ENCODE measurements at places on chromosomes 2 and 18.

DNA sequence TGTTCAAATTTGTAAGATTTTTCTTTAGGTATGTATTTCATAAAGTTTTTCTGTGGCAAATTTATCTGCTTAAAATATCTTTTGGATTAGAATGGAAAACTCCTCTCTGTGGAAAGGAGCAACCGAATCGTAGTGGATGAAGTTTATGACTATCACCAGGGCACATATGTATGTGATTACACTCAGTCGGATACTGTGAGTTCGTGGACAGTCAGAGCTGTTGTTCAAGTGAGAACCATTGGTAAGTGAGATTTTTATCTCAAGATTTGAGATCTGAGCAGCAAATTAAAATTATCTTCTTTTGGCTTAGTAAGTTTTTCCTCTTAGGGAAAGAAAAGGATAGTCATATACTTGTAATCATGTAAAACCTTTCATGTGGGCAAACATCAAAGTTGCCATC is 14.2 kb downstream of the IL18RAP start:
- DNase-seq, result no peak

- DNase-seq, result no peak
Observed at GRCh38 chr2:24452502-24452885, 38.6 kb upstream of the NCOA1 start.

GRCh38 chr2:203347375-203347774 is 19.2 kb downstream of the ABI2 start:
- no peak for DNase-seq

DNA sequence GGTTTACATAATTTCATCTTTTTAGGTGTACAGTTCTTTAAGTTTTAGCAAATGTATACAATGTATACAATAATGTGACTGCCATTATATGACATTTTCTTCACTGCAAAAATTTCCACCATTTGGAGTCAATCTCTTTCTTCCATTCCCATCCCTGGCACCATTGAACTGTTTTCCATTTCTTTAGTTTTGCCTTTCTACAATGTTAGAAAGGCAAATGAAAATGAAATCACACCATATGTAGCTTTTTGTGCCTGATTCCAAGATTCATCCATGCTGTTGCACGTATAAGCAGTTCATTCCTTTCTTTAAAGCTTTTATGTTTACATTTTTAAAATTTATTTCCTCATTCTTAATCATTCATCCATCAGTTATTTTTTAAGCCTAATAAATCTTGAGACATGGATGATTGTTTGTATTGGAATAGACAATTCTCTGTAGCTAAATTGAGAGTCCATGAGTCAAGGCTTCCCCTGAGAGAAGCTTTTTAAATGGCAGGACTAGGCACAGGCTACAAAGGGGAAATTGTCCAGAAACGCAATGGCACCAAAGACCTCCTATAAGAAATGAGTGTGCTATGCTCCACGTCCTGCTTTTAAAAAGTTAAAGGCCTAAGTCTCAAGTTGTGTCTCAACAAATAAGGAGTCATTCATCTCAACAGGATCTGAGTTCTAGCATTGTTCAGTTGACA is 8.7 kb upstream of the COL5A2 start:
- DNase-seq, result no peak

- DNase-seq, result no peak
Observed at GRCh38 chr2:61582165-61582564, 44.0 kb upstream of the XPO1 start.

GRCh38 chr2:173463846-173464245 is 109.2 kb downstream of the CDCA7 start:
- DNase-seq, result no peak

DNA sequence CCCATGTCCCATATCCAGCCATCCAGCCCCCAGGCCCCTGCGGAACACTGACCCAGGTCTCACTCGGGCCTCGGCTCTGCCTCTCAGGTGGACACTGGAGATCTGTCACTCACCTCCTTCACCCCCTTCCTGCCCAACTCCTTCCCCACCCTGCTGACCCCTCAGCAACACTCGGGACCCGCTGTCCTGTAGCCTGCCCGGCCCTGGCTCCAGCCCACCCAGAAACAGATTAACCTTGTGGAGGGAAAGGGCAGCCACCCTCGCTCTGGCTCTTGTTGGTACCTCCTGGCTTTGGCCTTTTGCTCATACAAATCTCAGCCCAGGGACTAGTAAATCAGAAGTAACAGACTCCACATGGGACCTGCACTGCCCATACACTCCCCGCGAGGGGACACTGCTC is 29.8 kb upstream of the PRLH start:
- no peak for DNase-seq

- no peak for DNase-seq
Observed at GRCh38 chr18:11391661-11392060, 217.7 kb upstream of the SLC35G4 start.

DNA sequence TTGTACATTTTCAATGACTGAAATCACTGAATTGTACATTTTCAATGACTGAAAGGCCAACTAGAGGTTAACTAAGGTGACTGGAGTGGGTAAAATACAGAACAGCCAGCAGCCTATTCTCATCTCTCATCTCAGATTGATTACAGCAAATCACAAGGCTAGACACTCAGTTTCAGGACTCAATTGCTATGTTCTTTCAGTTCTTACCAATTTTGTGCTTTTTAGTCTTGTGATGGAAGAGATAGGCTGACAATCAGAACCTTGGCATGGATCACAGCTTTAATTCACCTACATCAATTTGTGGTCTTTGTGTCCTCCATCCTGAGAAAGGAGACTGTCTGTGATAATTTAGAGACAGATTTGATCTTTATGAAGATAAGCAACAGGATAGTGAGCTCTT is 124.7 kb downstream of the GULP1 start:
- no peak for DNase-seq

GRCh38 chr18:79328887-79329286 is 66.8 kb upstream of the NFATC1 start:
- no peak for DNase-seq

GRCh38 chr2:45908316-45909170 is 257.1 kb downstream of the PRKCE start:
- DNase-seq, result no peak

DNA sequence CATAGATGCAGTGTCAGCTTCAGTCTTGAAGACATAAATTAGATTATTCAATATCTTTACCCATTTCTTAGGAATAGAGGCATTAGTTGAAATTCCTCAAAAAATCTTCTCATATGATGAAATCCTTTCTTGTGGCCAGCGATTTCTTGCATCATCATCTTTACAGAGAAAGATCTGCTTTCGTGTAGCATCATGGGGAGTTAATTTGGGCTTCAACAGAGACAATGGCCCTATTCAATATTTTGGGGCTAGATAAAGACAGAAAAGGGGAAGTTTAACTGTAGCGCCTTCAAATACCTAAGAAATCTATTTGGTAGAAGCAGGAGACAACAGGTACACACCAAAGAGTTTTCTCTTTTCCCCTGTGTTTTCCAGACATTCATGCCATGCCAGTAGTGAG is 73.8 kb downstream of the TGFA start:
- no peak for DNase-seq

DNA sequence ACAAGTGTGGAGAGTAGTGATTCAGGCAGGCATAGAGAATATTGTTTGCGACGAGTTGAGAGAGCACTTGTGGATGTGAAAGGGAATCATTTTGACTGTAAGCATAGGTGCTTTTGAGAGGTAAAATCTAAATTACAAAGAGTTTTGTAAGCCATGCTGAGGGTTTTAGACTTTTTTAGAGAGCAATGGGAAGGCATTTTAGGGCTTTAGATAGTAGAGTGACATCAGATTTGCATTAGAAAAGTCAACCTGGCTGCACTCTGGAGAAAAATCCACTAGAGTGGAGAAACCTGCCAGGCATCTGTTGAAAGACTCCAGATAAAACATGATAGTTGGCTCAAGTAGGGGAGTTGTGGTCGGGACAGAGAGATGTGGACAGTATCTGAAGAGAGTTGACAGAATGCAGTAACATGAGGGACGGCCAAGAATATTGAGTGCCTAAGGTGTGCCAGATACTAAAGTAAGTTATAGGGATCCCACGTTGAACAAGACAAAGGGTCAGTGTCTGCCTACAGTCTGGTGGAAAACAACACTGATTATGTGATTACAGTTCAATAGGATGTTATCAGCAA is 91.7 kb upstream of the MYO3B start:
- no peak for DNase-seq

DNA sequence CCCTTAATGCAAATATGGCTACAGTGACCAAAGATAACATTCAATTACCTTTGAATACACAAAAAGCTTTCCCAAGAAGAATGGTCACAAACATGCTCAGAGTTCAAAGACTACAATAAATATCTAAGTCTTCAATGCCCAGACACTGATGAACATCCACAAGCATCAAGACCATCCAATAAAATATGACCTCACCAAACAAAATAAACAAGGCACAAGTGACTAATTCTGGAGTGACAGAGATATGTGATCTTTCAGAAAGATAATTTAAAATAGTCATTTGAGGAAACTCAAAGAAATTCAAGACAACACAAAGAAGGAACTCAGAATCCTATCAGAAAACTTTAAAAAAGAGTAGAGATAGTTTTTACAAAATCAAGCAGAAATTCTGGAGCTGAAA is 40.6 kb upstream of the CAPN13 start:
- DNase-seq, result no peak

GRCh38 chr2:217691516-217691915 is 311.3 kb downstream of the TNS1 start:
- DNase-seq, result no peak

DNA sequence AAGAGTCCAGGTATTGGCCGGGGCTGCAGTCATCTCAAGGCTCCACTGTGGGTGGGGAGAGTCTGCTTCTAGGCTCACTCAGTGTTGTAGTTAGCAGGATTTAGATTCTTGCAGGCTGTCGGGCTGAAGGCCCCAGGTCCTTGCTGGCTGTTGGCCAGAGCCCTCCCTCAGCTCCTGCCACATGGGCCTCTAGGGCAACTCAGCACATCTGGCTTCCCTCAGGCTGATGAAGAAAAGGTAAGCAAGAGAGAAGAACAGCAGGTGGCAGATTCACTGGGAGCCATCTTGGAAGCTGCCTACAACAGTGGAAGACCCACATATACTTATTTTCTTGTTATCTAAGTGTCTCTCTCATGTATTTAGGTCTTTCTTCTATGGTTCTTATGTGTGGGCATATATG is 4.3 kb downstream of the MRPS9 start:
- DNase-seq, result no peak

All from GM12878 (cell line).